ENCODE measurements at places on chromosomes 4 and X.
A peak's percentile ranks its signal among the peaks of the same experiment; 100 is the strongest.

GRCh38 chrX:53227224-53227765 is 2.3 kb upstream of the KDM5C start:
- DNase-seq = no peak

DNA sequence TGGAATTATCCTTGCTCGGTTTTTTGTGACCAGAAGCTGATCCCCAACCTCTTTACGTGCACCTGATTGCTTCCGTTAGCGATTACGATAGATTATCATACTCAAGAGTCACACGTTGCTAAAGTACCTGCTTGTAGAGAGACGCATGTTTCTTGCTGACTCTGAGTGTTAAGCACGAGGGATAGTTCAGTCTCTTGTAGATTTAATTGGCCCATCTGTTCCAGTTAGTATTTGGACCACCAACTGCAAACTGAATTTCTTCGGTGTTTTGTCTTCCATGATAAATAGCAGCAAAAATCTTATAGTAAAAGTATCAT is 516 bp upstream of the COX18 start:
- no peak for DNase-seq

DNA sequence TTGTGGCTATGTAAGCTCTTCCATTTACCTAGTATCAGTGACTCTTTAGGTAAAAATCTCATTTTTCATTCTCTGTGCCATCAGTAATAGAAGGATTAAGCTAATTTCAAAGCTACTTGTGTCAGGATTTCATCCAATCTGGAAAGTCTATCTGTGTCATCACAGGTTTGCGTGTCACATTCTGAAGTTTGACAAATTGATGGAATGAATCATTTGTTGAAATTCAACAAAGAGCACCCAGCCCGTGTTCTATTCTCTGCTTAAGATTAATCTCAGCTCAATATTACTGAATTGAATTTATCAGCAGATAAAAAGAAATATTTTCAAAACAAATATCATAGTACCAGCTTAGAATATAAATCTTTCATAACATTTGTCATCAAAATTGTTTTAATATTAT is 35.8 kb downstream of the LANCL3 start:
- no peak for DNase-seq

DNA sequence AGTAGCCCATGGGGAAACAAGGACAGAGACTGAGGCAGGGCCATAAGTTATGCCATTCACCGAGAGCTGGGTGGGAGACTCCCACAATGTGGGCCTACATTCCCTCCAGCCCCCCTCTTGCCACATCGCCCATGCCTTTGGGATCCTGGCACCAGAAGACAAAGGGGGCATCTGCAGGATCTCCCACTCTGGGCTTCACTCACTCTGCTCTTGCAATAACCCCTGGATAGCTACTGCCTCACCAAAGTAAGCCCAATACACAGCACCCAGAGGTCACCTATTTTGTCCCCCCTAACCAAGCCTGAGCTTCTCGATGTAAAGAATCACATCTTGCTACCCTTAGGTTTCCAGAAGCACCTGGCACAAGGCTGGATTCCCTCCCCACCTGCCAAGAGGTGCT is 741 bp upstream of the RTL5 start:
- no peak for DNase-seq

DNA sequence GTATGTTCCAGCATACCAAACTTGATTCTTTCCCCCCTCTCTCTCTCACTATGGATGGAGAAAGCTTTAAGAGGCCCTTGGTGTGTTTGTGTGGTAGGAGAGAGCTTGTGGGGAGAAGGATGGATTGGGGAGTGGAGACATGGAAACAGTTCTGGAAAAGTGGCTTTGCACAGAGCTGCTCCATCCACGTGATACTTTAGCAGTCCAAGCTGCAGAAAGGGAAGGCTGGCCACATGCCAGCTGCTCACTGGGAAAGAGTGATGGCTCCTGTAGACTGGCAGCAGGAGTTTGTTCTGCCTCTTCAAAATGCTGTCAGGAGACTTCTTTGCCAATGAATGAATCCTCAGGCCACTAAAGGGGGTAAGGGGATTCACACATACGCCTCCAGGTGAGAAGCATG is 21.7 kb upstream of the SEC24B start:
- no peak for DNase-seq

GRCh38 chr4:8347660-8348059 is 78.1 kb downstream of the HTRA3 start:
- DNase-seq = no peak

- DNase-seq = no peak
These were observed 71.7 kb downstream of the FAM184B start for GRCh38 chr4:17709763-17710068.

DNA sequence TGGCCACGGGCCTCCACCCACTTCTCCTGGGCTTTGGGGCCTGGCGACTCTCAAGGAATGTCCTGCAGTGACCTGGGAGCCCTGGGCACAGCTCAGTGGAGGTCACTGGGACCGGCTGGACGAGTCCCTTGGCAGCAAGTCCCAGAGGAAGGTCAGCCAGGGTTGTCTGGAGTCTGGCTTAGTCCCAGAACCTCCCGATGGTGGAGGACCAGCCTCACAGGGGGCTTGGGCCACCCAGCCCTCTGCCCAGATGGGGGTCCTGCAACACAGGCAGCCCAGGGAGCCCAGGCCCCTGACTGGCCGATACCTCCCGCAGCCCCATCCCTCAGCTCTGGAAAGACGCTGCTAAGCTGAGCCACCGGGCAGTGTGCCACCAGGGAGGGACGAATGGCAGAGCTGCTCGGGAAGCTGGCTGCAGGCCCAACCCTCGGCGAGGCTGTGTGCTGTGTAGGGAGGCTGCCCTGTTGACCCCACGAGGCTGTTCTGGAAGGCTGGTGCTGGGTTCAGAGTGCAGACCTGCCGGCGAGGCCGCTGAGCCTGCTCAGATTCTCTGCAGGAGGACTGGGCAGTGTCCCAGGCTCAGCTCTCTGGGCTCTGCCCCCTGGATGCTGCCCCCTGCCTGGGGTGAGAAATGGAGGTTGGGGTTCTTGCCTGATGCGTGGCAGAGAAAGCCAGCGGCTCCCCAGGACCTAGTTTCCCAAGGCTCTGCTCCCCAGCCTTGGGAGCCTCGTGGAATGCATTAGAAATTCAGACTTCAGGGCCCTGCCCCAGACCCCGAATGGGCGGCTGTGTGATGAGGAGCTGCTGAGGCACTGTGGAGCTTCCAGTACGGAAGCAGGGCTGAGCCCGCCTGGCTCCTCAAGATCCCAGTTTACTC is 61.7 kb downstream of the ADRA2C start:
- DNase-seq = no peak

DNA sequence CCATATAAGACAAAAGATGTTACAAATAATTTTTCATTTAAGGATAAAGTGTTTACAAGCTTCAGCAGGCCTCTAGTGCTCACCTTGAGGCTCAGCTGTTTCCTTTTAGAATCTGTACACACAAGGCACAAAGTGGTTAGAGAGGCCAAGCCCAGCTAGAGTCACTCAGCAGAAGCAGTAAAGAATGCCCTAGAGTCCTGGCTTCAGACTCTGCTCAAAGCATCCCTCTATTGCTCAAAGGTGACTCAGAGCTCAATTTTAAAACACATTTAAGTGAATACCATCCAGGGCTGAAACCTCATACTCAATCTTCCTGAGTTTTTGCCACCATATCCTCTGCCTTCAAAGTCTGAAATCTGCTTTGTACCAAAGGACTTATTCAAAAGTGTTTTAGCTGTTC is 22.6 kb upstream of the PHF8 start:
- DNase-seq = no peak

- DNase-seq = no peak
These were observed 164.3 kb downstream of the GABRB1 start for GRCh38 chr4:47195706-47196105.

GRCh38 chrX:118437283-118437682 is 58.3 kb upstream of the DOCK11 start:
- DNase-seq = no peak

GRCh38 chr4:1084796-1085403 is 28.5 kb downstream of the RNF212 start:
- DNase-seq = no peak

GRCh38 chr4:128715616-128716015 is 93.9 kb upstream of the JADE1 start:
- DNase-seq = no peak

DNA sequence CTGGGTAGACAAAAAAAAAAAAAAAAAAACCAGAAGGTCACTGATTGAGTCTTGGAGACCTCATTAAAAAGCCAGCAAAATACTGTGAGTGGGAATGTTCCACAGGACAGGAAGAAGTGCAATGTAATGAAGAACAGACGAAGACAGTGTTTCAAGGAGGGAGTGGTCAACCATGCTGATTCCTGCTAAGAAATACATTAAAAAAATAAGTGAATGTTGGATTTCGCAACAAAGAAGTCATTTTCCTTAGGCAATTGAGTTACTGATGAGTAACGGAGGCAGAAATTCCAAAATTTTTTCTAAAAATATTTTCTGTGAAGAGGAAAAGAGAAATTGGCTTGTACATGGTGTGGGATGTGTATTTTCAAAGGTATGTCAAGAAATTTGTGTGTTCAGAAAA is 94.3 kb upstream of the FAM47B start:
- DNase-seq = no peak

DNA sequence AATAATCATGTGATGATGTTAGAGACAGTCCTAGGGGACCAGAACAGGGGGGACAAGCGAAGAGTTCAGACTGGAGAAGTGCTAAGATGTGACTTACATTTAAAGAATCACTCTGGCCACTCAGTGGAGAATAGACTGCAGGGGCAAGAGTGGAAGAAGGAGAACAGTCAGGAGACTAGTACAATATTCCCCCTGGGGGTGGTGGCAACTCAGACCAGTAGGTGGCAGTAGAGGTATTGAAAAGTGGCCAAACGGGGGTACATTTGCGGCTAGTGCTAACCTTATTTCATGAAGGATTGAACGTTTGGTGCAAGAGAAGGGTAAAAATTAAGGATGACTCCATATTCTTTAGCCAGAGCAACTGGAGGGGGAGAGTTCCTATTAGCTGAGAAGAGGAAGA is 2.7 kb upstream of the BMX start:
- DNase-seq = peak; percentile 78

- DNase-seq = peak; percentile 51
These were observed 153.8 kb upstream of the RAPGEF2 start for GRCh38 chr4:158949099-158949498.

Measured in inflammatory macrophage treated with lipopolysaccharide for 1 hour (primary cell).